ENCODE measurements at places on chromosomes 2 and 18.
A peak's percentile ranks its signal among the peaks of the same experiment; 100 is the strongest.

GRCh38 chr18:50721006-50721405, 98.8 kb downstream of the MRO start:
- no peak for DNase-seq

GRCh38 chr2:120750488-120751210, 15.0 kb downstream of the GLI2 start:
- no peak for DNase-seq

GRCh38 chr2:191386938-191387536, 141.8 kb downstream of the MYO1B start:
- peak; percentile 66 for DNase-seq

- DNase-seq: peak; percentile 22
Measured at GRCh38 chr2:142052220-142052863, 78.5 kb downstream of the LRP1B start.

DNA sequence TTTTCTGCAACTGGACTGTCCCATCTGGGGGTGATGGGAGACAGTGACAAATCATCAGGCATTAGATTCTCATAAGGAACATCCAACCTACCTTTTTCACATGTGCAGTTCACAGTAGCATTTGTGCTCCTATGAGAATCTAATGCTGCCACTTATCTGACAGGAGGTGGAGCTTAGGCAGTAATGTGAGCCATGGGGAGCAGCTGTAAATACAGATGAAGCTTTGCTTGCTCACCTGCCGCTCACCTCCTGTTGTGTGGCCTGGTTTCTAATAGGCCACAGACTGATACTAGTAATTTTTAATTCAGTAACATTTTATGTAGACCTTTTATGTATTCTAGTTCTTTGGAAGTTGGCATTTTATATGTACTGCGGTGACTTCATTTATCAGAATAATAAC, 180.1 kb upstream of the SPOPL start:
- no peak for DNase-seq

- no peak for DNase-seq
Measured at GRCh38 chr2:105794926-105795574, 50.3 kb downstream of the NCK2 start.

- peak; percentile 97 for DNase-seq
Measured at GRCh38 chr18:10094655-10095054, 180.8 kb downstream of the VAPA start.

GRCh38 chr2:178208817-178209216, 14.5 kb downstream of the OSBPL6 start:
- DNase-seq: no peak

GRCh38 chr18:63848159-63848558, 39.3 kb upstream of the SERPINB2 start:
- peak; percentile 78 for DNase-seq

DNA sequence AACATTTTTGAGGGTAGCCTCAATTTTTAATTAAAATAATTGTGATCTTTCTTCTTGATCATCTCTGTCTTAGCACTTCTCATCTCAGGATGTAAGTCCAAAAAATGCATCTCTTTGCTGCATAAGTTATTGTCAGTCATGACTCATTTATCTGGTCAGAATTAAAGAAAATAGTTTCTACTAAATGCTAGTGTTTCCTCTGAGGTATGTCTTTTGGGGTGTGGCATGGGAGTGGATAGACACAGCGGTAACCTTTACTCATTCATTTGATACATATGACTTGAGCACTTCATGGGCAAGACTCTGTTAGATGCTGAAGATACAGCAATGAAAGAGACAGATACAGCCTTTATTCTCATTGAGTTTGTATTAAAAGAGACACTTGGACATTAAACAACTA, 284.7 kb downstream of the IRS1 start:
- DNase-seq: peak; percentile 83

GRCh38 chr2:68060652-68061051, 2.2 kb downstream of the C1D start:
- DNase-seq: peak; percentile 93

- no peak for DNase-seq
Measured at GRCh38 chr2:12778369-12778768, 61.6 kb downstream of the TRIB2 start.

DNA sequence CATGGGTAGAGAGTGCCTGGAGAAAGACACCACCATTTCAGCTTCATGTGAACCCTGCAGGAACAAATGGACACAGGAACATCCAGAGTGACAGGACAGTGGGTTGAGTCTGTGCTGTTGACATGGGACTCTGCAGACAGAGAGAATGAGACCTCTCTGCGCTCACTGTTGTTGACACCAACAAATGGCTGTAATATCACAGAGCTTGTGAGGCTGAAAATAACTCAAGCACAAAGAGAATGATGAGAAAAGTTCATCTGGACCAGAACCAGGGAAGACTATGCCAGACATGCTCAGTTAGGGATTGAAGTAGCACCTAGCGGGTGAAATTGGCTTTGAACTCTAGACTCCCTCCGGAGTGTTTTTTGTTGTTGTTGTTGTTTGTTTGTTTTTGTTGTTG, 37.0 kb upstream of the YWHAQ start:
- DNase-seq: no peak

DNA sequence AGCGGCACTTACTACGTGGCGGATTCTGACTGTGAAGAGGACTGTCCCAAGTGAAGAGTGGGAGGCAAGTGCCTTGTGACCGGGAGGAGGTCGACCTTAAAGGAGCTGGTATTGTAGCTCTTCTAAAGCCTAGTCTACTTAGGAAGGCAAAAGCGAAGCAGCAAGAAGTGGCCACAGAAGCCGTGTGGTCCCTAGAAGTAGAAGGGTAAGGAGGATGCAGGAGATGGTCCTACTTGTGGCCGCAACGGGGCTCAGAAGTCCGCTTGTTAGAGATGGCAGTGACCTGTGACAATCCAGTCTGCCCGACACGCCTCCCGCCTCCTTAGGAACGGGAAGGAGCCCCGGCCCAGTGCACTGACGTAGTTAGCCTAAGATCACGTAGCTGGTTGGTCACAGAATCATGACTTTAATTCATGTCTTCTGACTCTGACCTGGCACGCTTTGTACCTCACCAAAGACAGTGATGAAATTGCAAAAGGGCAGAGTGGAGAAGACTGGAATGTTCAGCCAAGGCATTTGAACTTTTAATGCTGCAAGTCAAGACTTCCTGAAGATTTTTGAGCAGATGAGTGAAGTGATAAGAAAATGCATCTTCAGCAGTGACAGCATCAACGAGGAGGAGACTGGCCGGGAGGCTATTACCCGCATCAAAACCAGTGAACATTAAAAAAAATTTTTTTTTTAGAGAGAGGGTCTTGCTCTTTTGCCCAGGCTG, 749 bp upstream of the EIF2AK3 start:
- peak; percentile 89 for DNase-seq

DNA sequence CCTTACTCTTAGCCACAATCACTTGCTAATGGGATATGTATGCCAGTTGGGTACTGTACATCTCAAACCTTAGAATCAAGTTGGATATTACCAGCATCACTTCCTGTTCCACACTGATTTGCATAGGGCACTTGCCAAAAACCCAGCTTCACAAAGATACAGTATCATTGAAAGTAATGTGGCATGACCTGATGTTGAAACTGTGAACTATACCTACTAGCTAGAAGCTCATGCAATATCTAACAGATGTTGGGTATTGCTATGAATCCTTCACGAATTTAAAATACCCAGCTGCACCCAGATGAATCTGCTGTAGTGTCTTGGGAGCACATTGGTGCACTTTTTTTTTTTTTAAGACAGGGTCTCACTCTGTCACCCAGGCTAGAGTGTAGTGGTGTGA, 6.5 kb upstream of the STAMBP start:
- DNase-seq: no peak

DNA sequence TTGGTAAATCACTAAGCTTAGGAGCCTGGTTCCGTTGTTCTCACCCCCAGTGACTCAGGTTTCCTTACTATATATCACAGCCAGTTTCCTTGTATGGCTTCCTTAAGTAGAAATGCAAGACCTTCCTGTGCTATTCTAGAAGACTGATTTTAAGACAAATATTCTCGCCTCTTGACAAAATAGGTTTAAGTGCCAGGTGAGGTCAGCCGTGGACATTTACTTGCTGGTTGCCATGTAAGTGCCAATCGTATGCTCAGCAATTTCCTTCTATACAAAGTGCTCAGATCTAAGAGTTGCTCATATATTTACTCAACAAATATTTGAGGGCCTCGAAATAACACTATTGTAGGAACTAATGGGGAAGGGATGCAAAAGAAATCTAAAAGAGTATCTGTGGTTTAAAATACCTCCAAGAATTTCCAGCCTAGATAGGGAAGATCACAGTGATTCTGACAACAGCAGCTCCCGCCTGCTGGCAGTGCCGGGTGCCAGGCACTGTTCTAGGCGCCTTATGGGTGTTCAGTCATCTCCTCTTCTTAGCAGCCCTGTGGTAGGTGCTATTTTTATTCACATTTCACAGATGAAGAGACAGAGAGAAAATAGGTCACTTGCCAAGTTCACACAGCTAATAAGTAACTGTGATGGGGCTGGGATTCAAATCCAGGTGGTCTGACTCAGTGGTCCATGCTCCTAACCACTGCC, 95.3 kb upstream of the B3GNT7 start:
- peak; percentile 79 for DNase-seq

DNA sequence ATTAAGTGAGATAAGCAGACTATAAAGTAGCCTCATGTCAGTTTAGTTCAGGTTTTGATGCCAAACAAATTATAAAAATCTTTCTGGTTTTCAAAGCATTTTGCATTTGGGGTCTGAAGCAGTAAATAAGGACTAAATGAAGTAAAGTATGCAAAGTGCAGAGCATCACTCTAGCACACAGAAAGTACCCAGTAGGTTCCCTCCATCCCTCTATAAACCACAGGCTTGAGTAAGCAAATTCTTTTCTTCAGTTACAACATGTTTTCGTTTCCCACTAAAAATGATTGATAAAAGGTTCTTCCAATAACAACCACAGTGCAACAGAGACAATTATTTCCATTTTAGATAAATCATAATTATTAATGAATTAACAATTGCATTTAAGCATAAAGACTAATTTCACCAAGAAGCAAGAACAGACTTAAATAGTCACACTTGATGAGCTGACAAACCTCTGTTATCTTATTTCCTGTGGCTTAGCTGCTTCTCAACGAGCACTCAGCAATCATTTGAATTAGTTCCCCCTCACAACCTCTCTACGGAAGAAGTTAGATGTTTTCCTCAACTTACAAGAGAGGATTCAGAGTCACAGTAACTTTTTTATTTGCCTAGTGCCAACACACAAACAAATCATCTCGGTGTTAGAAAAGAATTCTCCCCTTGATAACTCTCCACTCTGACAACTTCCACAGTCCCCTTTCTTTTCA, 249.8 kb downstream of the NBAS start:
- no peak for DNase-seq

DNA sequence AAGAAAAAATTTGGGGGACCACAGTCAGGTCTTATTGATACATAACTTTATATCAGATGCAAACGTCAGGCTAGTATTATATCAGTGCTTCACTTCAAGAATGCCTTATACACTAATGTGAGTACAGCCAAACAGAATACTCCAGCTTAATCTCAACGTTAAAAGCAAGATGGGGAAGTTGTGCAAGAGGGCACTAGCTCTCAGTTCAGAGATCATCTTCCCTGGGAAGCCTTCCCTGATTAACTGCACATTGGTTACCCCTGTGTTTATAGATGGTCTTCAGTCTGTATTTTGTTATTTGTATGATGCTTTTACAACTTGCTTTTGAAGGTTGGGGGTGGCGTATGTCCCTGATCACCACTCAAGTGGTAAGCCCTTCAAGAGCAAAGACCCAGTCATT, 11.4 kb downstream of the EPAS1 start:
- DNase-seq: no peak

GRCh38 chr2:86370579-86370978, 33.2 kb upstream of the REEP1 start:
- no peak for DNase-seq

- DNase-seq: peak; percentile 99
Measured at GRCh38 chr2:112794131-112794733, 9.9 kb upstream of the IL1A start.

- DNase-seq: no peak
Measured at GRCh38 chr18:77090546-77091174, 41.9 kb downstream of the MBP start.

DNA sequence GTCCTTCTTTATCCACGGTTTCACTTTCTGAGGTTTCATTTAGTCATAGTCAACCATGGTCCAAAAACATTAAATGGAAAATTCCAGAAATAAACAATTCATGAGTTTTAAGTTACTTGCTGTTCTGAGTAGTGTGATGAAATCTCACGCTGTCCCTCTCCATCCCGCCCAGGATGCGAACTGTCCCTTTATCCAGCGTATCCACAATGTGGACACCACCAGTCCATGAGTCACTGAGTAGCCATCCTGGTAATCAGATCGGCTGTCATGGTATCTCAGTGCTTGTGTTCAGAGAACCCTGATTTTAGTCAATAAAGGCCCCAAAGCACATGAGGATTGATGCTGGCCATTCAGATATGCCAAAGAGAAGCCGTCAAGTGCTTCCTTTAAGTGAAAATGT, 3.7 kb downstream of the SP140L start:
- DNase-seq: no peak

- DNase-seq: no peak
Measured at GRCh38 chr2:222861411-222862105, 722 bp downstream of the ACSL3 start.

DNA sequence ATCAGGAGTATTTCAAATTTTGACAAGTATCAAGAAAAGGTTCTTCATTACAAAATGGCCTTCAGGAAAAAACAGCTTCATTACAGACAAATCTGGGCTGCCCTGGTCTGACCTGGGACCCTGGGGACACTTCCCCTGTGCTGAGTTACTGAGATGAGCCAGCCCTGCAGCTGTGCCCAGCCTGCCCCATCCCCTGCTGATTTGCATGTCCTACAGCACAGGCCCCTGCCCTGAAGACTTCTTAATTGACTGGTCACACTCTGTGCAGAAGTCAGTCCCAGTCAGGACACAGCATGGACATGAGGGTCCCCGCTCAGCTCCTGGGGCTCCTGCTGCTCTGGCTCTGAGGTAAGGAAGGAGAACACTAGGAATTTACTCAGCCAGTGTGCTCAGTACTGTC, 235.1 kb downstream of the ANKRD36B start:
- no peak for DNase-seq

- no peak for DNase-seq
Measured at GRCh38 chr2:38129481-38129880, 53.5 kb upstream of the CYP1B1 start.

DNA sequence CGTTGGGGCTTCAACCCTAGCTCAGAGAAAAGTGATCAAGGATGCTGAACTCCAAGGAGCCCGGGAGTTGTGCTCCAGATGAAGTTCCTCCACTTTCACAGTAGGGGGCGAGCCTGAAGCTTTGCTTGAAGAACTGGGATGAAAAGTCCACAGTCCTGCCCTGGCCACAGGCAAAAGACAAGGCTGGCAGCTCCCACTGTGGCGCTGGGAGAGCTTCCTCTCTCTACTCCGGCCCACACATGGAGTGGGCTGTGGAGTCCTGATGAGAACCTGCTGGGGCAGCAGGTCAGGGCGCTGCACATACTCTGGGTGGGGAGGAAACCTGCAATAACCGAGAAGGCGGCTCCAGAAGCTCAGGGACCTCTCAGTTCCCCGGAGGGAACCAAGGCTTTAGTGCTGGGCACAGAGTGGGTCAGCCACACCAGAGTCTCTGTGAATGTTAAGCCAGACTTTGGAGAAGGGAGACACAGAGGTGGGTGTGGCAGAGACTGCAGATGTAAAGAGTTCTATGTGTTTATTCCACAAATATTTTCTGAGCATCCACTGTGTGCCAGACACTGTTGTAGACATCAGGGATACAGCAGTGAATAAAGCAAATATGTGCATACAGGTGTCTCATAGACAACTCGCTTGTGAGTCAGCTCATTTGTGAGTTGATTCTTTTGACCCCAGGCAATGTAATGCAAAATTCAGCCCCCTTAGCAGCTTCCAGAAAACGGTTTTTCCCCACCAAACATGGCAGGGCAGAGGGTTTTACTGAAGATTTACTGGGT, 48.0 kb upstream of the MRPL33 start:
- DNase-seq: peak; percentile 60

- no peak for DNase-seq
Measured at GRCh38 chr18:57782049-57782448, 21.1 kb downstream of the ATP8B1 start.

All from bronchial epithelial cell (primary cell).